ENCODE measurements at places on chromosomes 11 and 22.

- peak; percentile 57 for DNase-seq
Observed at GRCh38 chr11:31870609-31871309, 59.6 kb upstream of the PAX6 start.

DNA sequence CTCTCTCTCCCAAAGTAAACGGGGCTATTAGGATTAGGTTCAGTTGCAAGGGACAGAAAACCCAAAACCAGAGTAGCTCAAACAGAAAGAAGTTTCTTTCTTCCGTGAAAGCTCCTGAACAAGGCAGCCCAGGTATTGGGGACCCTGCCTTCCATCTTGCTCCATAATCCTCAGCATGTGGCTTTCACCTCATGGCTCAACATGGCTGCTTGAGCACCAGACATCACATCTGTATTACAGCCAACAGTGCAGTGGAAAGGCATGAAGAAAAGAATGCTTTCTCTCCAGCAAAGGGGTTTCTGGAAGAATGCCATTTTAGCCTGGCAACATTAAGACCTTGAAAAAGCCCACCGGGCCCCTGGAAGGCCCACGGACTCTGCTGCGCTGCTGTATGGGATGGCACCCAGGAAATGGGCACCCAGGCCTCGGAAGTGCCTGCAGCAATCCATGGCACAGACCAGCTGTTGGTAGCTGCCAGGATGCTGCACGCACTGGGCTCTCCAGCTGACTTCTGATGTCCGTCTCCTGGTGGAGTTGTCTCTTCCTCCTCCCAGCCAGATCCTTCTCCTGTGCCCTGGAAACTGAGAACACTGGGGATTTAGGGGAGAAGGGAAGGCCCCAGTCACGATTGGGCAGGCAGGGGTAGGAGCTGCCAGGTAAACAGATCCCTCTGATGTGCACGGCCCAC is 22.6 kb downstream of the PDGFB start:
- no peak for DNase-seq

DNA sequence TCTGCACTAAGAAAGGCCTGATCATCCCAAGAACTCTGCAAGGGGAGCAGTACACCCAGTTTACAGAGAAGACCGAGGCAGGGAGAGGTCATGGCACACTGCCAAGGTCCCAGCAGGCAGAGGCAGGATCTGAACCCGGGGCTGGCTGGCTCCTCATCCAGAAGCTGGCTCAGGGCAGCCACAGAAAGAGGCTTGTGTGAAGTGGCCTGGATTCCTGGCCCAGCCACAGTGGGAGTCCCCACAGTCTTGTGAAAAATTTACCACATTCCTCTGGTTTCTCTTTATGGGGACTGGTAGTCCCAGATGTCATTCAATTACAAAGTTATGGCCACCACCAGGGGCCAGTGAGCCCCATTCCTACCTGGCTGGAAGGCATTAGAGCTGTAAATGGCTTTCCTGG is 440.5 kb downstream of the MIAT start:
- no peak for DNase-seq

DNA sequence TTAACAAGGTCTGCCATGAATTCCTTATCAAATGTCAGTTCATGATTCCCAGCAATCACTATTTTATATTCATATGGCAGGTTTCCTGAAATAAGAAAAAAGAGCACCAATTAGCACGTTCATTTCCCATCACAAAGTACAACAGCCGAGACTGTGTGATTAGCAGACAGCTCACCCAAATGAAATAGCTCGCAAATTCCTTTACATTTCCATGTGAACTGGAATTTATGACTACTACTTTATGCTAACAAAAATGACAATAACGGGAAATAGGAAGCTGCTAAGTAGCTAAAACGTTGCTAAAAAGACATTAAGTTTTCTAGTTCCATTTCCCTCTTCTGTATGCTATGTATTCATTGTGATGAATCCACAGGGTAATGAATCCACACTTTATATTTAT is 90.7 kb downstream of the MPPED2 start:
- DNase-seq: no peak

- DNase-seq: no peak
Observed at GRCh38 chr11:38384568-38384967, 1786.5 kb upstream of the RAG2 start.

- DNase-seq: no peak
Observed at GRCh38 chr11:108751444-108751843, 86.6 kb downstream of the DDX10 start.

- no peak for DNase-seq
Observed at GRCh38 chr11:134267461-134267860, 8.7 kb upstream of the GLB1L3 start.

GRCh38 chr22:36830601-36831000 is 13.8 kb upstream of the PVALB start:
- no peak for DNase-seq

GRCh38 chr11:124475265-124475664 is 29.8 kb upstream of the OR8B8 start:
- DNase-seq: no peak

GRCh38 chr11:122375687-122376399 is 259.8 kb upstream of the BLID start:
- DNase-seq: no peak

GRCh38 chr22:29727131-29727523 is 7.3 kb downstream of the CABP7 start:
- DNase-seq: no peak

DNA sequence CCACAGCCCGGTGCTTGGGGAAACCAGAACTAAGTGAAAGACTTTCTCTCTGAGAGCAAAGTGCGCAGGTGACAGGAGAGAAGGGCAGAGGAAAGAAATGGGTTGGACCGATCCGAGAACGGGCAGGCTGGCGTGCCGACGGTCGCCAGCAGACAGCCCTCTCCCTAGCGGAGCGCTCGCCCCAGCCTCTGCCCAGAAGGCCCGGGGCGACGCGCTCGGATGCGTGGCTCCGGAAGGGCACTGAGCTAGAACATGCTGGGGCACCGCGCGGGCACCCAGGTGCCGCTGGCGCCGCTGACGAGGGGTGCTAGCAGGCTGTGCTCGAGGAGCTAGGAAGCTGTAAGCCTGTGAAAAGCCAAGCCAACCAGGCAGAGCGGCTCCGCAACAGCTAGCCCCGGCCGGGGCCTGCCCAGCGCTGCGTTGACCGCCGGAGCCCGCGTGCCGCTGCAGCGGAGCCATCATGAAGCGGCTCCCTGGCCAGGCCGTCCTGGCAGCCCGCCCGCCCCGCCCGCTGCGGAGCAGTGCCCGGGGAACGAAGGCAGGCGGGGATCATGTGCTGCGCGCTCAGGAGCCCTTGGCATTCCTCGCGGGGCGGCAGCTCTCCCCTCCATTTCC is 22.1 kb upstream of the RRAS2 start:
- peak; percentile 91 for DNase-seq

DNA sequence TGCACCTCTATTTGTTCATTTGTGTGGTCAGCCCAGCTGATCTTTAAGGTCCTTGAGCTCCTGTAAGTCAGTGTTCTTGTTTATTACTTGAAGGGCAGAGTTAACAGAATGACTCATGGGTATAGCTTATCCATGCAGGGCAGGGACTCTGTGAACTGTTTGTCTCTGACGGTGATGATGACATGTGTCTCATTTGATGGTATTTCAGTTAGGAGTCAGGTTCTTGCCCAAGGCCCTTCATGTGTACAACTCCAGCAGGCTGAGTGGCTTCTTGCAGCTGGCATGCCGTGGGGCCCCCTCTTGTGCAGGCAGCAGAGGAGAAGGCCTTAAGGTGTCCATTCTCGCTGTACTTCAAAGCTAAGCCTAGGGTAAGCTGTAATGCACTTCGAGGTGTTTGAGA is 165.1 kb downstream of the DBX1 start:
- DNase-seq: no peak

DNA sequence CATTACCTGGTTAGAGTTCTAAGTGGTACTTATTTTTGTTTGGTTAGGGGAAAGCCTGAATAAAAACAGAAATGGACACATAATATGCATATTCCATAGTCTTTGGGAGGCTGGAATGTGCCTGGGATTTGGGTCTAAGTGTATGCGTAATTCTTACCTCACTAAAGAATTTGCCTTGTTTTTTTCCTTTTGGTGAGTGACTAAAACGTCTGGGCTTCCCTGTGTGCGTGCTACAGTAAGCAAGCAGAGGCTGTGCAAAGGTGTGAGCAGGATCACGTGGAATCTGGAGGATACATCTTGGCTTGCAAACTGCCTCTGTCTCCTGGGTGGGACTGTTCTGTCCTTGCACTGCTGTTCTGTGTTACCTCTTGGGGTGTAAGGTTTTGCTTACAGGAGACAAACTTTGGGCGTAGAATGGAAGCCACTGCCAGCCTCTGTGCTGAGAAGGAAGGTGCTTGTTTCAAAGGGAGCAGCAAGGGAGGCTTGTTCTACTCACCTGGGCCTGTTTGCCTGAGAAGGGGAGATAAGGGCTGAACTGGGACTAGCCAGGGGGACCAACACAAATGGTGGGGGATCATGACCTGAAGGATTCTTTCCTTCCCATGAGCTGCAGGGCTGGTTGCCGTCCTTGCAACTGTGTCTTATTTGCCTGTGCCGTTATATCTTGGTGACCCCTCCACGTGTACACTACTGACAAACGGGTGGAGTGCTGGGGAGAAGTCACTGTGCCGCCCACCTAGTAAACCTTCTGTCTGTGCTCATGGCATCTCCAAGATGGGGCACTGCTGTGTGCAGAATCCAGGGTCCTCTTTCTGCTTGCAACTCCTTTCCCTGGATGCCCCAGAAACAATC is 4.5 kb downstream of the NEAT1 start:
- no peak for DNase-seq

DNA sequence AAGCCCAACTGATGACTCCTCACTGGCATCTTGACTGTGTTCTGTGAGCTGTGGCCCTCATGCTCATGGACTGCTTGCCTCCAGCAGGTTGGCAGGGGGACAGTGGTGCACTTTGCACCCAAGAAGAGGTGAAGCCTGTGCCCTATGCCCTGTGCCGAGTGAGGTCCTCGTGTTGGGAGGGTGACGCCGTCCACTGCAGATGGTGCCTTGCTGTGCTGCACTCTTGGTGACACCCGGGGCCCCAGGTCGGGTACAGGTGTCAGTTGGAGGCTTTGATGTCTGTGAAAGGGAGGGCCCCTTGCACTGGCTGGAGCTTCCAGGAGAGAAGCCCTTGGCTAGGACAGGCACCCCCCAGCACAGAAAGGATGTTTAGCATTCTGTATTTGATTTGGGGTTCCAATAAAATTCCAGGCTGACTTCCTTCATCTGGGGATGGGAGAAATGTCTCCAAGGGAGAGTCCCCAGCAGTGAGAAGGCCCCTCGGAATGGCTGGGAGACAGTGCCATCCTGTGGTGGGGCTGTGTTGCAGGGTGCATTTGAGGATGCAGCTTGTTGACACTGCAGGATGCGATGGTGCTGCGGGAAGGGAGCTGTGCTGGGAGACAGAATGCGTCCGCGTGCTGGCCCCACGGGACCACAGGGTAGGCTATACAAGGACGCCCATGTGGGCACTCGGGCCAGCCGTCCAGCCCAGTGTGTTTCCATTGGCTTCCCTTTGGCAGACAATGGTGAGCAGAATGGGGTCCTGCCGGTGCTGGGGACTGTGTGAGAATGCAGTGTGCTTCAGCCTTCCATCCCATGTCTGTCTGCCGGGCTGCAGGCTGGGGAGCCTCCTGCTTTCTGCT is 2.5 kb upstream of the ZDHHC8 start:
- no peak for DNase-seq

- DNase-seq: peak; percentile 60
Observed at GRCh38 chr11:72683782-72684200, 9.6 kb upstream of the PDE2A start.

DNA sequence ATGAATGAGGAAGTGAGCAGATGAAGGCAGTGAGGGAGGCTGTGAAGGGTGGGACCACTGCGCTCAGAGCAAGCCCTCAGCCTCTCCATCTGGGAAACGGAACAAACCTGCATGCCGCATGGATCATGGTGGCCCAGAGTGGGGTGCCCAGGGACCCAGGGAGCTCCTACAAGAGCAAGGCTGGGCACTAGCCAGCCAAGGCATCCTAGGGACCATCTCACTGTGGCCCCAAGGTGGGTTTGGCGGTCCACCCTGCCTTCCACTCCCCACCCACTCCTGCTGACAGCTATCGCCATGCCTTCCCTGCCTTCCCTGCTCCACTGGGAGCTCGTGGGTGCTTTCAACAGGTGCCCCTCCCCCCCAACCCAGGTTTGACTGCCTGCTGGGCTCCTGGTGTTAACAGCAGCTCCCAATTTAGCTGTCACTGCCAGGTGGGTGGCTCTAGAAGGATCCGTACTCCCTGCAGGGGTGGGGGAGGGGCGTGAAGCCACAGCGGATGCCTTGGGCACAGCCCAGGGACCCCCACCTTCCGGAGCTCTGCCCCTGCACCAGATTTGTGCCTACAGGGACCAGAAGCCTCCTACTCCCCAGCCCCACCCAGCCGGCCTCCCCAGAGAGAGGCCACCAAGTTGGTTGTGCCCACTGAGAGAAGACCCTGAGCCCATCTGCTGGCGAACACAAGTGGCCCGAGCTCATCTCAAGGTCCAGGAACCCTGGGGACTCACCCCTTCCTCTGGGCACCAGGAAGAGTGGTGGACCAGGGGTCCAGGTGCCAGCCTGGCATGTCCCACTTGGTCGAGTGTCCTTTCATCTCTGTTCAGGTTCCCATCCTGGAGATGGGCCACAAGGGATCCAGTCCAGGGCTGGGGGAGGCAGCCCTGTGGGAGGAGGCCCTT is 29.7 kb upstream of the PRODH start:
- DNase-seq: no peak

Measured in right kidney (tissue), 9 donors.